ENCODE measurements at places on chromosomes 5 and 9.
A peak's percentile ranks its signal among the peaks of the same experiment; 100 is the strongest.

DNA sequence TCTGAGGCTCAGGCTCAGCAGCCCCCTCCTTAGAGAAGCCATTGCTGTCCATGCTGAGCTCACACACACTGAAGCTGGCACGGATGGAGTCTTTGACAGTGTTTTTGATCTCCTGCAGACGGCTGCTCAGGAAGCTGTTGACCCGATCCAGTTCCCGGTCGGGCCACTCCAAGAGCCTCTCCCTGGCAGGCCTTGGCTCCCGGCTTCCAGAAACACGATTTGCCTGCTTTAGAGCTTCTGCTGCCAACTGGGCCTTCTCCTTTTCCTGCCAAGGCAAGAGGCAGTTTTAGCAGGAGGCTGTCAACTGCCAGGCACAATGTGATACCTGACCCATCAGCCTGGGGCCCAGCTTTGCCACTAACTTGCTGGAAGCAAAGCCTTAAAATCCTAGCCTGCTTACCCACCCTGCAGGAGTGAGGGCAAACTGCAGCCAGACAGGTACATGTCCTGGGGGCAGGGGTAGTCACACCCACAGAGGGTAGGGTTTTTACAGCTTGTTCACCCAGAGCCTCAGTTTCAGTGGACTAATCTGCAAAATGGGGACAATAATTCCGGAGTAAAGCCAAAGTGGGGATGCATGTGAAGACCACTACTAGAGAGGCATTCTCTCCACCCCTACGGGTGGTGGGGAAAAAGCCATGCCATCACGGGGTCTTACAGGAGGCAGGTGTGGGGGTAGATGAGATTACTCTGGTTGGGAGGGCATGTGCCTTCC, 8.3 kb upstream of the DDX41 start:
- peak; percentile 55 for DNase-seq

GRCh38 chr9:116685166-116685565, 1.9 kb upstream of the TRIM32 start:
- DNase-seq, result no peak

GRCh38 chr5:123132316-123132715, 43.3 kb downstream of the PRDM6 start:
- no peak for DNase-seq

GRCh38 chr9:122217640-122218039, 11.1 kb downstream of the LHX6 start:
- DNase-seq, result no peak

GRCh38 chr5:176697934-176698538, 50.8 kb downstream of the TSPAN17 start:
- DNase-seq, result no peak

- no peak for DNase-seq
These were observed 15.3 kb downstream of the AP3S1 start for GRCh38 chr5:115857057-115857479.

DNA sequence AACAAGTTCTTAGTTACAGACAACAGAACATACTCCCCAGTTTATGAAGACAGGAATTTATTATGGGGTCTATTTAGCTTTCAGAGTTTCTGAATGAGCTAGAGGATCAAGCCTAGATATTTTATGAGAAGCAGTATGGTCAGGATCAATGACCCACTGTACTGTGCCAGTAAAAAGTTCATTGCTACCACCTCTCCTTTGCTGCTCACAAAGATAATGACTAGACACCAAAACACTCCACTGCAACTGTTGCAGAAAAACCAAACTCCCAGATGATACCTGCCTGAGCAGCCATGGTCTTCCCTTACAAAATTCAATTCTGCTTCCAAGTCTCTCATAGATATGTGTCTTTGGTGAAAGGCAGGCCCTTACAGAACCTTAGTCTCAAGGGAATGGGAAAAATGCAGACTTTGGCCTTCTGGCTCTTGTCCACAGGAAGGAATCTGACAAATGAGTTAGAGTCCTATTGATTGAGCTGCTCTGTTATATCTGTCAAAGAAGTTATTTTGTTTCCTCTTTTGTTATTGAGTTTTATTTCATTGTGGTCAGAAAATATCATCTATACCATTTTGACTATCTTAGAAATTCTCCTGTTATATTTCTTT, 74.7 kb upstream of the RASGRF2 start:
- no peak for DNase-seq

- DNase-seq, result no peak
These were observed 323.9 kb downstream of the MTRR start for GRCh38 chr5:8192840-8193239.

DNA sequence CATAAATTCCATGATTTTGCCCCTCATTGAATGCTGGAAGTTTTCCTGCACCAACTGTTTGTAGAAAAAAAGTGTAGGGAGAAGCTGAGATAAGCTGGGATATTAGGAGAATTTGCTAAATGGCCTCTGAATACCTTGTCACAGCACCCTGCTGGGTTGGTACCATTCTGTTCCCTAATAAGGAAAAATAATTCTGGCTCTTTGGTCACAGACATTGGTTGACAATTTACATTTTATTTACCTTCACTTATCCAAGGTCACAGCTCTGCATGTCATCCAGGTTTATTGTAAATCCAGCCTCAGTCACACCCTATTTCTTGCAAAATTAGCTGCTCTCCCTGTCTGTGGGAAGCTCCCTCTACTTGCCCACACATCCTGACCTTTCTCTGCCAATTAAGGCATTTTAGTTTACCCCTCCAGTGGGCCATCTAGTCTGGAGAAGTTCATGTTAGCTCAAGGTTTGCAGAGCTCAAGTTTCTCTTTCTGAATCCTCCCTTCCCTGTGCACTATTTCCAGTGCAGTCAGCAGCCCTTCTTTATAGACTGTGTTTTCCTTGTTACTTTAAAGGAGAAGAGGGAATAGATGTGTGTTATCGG, 115.4 kb upstream of the NTRK2 start:
- DNase-seq, result no peak

DNA sequence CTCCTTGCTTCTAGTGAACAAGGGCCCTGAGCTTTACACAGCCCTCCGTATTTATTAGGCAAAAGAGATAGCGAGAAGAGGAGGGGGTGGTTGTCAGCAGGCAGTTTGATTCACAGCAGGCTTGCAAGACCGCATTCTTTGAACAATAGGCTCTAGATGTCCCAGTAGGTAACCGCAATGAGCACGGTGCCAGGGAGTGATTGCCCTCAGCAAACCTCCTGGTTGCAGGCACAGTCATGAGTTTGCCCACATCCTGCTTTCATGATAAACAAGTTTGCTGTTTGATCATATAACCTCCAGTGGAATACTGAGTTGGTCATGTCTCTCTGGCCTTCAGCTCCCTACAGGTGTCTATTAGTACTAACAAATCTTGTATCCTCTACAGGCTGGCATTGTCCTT, 66.1 kb downstream of the CACNA1B start:
- DNase-seq, result no peak

GRCh38 chr5:93246090-93246855, 334.7 kb downstream of the NR2F1-AS1 start:
- DNase-seq, result no peak
